ENCODE measurements at places on chromosomes 12 and 14. TPM values are rescaled to one million over a fixed set of nuclear protein-coding genes. Genes with fewer than 3 reads are reported as not detected.

DNA sequence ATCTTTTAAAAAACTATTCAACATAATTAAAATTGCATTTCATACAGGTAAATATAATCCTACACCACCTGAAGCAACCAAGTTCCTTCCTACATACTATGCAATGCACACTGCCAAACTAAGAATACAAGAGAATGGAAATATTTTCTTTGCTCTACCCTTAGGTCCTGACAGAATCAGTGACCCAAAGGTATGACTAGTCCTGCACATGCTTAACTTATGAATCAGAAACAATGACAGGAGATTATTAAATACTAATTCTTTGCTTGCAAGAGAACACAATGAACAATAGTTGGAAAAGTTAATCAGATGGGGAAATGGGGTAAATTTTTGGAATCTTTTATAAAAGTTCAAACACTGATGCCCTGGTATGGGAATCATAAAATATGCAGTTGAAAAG lies 220.1 kb downstream of the SOX5 start:
- peak; percentile 47 for DNase-seq

- peak; percentile 70 for DNase-seq
Observed at GRCh38 chr12:4270831-4271716, 2.5 kb upstream of the CCND2 start.

- no peak for DNase-seq
Observed at GRCh38 chr12:33663000-33663654, 223.5 kb upstream of the SYT10 start.

DNA sequence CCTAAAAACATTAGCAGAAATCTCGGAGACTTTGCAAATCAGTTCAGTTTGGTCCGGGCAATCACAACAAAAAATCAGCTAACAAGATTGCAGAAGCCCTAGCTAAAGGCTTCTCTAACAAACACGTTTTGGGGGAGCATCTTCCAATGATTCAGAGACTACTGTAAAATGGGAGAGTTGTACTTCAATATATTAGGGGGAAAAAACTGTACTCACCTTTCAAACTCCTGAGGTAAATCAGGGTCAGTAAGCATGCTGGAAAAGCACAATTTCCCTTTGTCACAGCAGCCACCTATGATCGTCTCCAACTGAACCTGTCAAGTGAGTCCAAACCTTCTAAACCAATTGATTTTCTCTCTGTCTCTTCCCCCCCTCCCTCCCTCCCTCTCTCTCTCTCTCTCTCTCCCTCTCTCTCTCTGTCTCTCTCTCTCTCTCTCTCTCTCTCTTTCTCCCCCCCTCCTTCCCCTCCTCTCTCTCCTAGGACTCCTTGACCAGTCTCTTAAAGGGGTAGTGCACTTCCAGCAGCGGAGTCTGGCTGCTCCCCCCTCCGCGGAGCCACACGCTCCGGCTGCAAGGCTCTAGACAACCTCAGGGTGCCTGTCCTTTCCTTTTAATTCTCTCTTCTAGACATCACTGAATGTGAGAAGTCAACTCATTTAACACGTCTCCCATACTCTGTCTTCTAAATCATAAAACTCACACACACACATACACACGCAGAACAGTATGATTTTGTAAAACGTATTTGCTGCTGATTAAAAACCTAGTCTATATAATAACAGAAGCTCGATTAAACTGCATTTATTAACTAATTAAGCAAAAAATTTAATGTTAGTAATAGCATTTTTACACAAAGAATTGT lies at the start of gene SOX5:
SOX5 (minus strand) TSS at position 323 of the 862 bp plus-strand sequence; CDS start at position 254, 69 bp downstream.
- DNase-seq = peak; percentile 8

DNA sequence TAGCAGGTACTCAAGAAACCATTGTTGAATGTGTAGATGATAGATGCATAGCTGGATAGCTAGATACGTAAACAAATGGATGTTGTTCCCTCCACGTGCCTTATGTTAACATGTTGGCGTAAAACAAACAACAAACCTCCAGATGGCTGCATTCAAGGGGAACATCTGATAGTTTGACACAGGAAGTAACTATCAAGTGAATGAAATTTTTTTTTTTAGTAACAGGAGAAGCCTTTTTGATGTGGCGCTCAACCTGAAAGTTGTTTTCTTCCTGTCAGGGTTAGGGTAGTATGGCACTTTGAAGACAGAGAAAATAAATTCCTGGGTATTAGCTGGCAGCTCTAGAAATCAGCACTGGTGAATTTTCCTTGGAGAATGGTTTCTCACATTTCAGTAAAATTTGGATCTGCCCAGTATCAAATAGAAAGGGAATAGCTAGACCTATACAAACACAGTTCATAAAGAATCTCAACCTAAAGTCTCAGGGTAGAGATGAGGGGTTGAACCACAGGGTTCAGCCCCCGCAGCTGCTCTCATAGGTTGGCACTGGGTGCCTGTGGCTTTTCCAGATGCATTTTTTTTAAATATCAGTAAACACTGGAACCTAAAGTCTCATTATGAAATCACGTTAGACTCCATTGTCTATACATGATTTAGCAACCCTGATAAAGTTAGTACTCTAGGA lies 18.8 kb upstream of the RAP1B start:
- DNase-seq = no peak

DNA sequence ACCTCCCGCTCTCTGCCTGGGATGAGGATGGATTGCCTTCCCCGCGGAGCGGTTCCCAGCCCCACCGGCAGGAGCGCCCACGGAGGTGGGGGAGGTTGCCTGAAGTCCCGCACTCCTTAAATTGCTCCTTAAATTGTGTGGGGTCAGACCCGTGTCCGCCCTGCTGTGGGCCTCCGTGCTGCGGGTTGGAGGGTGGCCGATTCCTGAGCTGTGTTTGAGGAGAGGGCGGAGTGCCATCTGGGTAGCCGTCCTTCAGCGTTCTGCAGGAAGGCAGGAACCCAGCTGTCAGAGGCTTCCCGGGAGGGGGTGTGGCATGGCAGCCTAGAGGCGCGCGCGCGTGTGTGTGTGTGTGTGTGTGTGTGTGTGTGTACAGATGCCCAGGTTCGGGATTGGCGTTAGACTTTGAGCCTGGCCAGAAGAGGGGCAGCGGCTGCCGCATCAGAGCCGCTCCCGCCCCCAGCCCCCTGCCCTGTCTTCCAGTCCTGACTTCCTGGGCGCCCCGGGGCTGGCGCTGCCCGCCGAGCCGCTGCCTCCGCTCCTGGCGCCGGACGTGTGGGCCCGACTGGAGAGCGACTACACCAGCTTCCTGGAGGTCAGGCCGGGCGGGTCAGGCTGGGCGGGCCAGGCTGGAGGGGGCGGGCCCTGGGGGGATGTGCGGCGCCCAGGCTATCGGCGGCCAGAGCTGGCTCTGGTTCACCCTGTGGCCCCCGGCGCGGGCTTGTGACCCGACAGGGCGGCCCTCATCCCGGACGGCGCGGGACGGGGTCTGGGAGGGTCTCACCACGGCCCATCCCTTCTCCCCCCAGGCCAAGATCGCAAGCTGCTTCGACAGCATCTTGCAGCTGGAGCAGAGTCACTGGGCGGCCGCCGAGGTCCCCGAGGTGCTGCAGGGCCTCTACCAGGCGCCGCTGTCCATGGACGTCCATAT lies 9.2 kb downstream of the EXOC3L4 start:
- DNase-seq = peak; percentile 37

GRCh38 chr12:42609605-42610004 lies 20.1 kb upstream of the PRICKLE1 start:
- no peak for DNase-seq

- no peak for DNase-seq
Observed at GRCh38 chr12:6330192-6330591, 11.7 kb downstream of the TNFRSF1A start.

- DNase-seq = no peak
Observed at GRCh38 chr12:49664591-49665239, 41.4 kb downstream of the PRPF40B start.

DNA sequence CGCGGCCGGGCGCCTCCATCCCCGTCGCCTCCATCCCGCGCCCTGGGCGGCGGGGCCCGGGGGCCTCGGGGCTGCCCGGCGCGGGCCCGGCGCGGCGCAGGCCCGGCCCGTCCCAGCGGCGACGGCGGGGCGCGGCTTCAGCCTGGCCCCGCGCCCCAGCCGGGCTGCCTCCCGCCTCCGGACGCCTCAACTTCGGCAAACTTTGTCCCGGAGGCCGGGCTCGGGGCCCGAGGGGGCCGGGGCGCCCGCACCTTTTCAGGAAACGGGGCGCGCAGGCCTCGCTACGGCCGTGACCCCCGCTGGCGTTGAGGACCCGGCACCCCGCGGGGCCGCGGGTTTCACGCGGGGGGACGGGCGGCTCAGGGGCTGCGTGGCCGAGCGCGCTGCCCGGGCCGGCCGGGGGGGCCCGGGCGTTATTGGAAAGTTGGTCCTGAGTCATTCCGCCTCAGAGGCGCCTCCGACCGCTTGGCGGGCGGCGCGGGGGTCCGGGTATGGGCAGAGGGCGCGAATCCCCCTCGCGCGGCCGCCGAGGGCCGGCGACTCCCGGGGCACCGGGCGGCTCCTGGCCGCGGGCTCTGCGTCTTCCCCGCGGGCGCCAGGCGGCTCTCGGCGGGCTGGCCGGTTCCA lies 575 bp downstream of the TRAF3 start:
- DNase-seq = no peak

- no peak for DNase-seq
Observed at GRCh38 chr14:33611405-33612196, 339.3 kb downstream of the EGLN3 start.

DNA sequence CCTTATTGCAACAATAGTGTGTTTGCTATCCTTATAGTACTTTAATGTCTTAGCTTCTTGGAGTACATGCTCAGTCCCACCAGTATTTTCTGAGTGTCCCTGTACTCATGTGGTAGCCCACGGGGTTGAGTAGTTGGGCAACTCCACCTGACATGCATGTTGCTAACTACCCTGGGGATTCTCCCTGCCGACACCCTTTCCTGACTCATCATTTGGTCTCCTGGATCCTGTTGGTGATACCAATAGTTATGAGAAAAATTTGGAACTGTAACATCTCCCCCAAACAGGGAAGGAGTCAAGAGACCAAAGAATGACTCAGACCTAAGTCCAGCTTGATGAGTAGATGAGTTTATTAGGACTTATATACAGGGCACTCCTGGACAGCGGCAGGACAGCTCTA lies 101.6 kb downstream of the BRMS1L start:
- DNase-seq = peak; percentile 66

DNA sequence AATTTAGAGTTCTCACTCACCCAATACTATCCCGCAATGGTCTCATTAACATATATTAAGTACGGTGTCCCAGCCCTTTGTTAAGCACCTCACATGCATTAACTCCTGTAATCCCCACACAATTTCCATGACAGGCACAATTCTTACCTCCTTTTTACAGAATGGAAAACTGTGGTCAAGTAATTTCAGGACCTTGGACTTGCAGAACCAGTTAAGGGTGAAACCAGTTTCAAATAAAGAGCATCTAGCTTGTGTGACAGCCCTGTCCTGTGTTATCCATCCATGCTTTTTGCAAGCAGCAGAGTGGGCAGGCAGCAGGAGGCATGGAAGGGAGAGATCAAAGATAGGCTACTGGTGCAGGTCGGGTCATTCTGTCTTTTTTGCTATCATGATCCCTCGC lies 470.8 kb downstream of the NELL2 start:
- DNase-seq = no peak

- peak; percentile 20 for DNase-seq
Observed at GRCh38 chr12:101793401-101793800, 37.4 kb downstream of the GNPTAB start.

- no peak for DNase-seq
Observed at GRCh38 chr12:15272376-15272775, 49.9 kb upstream of the PTPRO start.

The EFS gene
- 9.1 TPM for total RNA-seq

The NPFF gene
- not detected for total RNA-seq

The GYS2 gene
- total RNA-seq = not detected

The GABARAPL1 gene
- 9.0 TPM for total RNA-seq

The TAS2R42 gene
- total RNA-seq = not detected
